ENCODE measurements at places on chromosomes 4 and X.

- DNase-seq = no peak
These were observed 140.6 kb downstream of the GPM6A start for GRCh38 chr4:175671491-175671934.

DNA sequence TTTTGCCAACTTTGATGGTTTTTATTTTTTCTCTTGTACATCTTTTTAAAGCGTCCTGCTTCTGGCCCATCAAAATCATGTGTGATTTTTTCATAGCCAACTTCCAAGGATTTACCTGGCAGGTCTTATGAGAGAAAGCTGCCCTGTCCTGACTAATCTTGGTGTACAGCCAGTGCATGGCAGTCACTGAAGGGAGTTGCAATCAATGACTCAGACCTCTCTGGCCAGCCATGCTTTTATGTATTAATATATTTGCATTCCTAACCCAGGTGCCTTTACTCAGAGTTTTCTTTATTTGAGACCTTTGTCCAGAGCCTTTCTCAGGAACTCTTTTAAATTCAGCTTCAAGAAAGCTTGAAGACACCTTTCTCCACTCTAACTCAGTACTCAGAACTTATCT lies 691.5 kb upstream of the HTR2C start:
- no peak for DNase-seq

DNA sequence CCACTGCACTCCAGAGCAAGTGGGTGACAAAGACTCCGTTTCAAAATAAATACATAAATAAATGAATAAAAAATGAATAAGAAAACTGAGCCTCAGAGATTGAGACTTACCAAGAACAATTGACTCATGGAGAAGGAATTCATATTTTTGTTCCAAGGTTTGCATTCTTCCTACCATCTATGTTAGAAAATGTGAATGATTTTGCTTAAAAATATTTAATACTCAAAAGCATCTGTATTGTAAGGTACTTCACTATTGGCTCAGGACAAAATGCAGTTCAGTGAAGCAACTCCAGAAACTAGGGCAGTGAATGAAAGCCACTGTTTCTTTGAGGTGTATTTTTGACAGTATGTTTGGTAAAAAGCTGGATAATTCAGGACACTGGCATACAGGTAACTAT lies 54.1 kb downstream of the XAGE2 start:
- DNase-seq = no peak

- no peak for DNase-seq
These were observed 16.8 kb downstream of the CNOT6L start for GRCh38 chr4:77802402-77802801.

DNA sequence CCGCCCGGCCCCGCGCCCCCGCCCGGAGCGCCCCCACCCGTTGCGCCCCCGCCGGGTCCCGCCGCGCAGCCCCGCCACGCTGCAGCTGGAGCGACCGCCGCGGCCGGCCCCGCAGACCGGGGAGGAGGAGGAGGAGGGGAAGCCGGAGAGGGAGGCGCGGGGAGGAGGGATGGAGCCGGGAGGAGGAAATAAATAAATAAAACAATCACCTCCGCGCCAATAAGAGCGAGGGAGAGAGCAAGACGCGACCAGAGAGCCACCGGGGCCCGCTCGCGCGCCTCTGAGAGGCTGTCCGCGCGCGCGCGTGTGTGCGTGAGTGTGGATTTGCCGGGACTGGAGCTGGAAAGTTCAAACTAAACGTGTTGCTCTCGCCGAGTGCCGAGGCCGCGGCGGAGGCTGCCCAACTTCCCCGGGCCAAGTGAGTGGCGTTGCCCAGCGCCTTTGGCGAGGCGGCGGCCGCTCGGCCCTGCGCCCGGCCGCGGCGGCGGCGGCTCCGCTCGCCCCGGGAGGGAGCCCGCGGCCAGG lies 2184.4 kb upstream of the TENM3 start:
- DNase-seq = no peak

GRCh38 chr4:158007566-158007965 lies 165.3 kb downstream of the GASK1B start:
- DNase-seq = no peak
